M059J (cell line): ENCODE measurements at places on chromosomes 1 and 21. TPM values are rescaled to one million over a fixed set of nuclear protein-coding genes. Genes with fewer than 3 reads are reported as not detected.

The MYOM3 gene
- total RNA-seq = 0.02 and 0.32 TPM in 2 replicates

DNA sequence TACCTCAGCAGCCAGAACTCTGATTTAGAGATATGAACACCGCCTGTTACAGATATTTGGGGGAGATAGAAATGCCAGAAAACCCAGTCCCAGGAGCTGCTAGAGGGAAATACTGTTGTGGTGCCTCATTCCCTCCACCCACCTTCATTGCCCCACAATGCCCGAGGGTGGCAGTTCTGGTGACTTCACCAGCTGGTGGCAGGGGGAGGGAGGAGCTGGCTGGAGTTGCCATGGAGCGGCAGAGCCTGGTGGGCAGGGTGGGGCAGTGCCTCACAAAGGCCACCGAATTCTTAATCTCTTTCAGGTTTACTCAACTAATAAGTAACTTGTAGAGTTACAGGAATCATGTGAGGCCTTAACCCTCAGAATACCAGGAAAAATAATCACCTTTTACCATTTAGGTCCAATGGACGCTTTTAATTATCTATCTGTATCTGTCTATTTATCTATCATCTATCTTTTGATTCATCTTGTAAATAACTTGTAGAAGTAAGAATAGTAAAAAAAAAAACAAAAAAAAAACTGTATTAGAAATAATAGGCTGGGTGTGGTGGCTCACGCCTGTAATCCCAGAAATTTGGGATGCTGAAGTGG is 11.7 kb upstream of the S100A11 start:
- peak; percentile 95 for DNase-seq

DNA sequence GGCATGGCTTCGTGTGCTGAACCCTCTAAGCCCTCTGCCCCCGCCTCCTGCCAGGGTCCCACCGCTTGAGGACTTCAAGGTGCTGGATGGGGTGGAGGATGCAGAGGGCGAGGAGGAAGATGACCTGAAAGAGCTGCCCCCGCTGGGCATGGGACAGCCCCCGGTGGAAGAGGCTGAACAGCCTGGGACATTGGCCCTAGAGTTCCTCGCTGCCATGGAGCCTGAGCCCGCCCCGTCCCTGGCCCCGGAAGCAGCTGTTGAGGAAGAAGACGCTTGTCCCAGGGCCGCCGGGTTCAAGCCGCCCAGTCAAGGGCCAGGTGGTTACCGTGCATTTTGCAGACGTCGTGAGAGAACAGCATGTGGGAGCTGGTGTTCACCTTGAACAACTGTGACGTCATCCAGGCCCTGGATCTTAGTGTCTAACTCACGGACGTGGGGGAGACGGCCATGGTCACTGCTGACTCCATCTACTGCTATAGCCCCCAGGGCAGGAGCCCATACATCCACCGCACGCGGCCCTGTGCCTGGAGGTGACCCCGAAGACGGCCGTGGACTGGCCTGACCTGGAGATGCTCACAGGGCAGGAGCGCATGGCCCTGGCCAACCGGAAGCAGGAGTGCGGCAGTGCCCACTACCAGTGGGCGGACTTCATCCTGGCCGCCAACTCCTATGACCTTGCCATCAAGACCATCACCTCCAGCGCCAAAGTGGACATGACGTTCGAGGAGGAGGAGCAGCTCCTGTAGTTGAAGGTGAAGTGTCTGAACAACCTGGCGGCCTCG is 90.1 kb downstream of the PPP1R12B start:
- no peak for DNase-seq

DNA sequence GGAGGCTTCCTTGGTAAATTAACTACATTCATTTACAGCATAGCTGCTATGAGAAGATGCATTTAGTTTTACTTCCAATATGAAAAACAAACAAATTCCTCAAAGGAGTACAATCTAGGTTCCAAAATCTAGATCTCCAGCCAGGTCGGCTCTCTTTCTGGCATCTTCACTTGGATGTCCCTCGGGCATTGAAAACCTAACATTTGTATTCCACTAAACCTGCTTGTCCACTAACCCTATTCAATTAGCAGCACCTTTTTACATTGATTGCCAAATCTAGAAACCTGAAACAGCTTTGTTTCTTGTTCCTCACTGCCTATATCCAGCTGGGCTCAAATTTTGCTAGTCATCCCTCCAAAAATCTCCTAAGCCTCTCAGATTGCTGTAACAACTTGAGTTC is 14.3 kb upstream of the CXADR start:
- DNase-seq = no peak

DNA sequence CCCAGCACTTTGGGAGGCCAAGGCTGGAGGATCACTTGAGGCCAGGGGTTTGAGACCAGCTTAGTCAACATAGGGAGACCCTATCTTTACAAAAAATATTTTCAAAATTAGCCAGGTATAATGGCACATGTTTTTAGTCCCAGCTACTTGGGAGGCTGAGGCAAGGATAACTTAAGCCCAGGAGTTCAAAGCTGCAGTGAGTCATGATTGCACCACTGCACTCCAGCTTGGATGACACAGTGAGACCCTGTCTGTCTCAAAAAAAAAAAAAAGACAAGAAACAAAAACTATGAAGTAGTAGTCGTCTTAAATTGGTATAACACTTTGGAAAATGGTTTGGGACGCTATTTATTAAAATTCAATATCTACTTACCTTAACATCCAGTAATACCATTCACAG is 7.7 kb downstream of the AIM2 start:
- DNase-seq = peak; percentile 54
